ENCODE measurements at places on chromosomes 11 and 22.

- no peak for DNase-seq
These were observed 2.4 kb downstream of the UCP2 start for GRCh38 chr11:73980001-73980961.

GRCh38 chr11:96284401-96284800, 58.6 kb downstream of the MAML2 start:
- no peak for DNase-seq

- no peak for DNase-seq
These were observed 22.8 kb upstream of the CLMP start for GRCh38 chr11:123217897-123218296.

DNA sequence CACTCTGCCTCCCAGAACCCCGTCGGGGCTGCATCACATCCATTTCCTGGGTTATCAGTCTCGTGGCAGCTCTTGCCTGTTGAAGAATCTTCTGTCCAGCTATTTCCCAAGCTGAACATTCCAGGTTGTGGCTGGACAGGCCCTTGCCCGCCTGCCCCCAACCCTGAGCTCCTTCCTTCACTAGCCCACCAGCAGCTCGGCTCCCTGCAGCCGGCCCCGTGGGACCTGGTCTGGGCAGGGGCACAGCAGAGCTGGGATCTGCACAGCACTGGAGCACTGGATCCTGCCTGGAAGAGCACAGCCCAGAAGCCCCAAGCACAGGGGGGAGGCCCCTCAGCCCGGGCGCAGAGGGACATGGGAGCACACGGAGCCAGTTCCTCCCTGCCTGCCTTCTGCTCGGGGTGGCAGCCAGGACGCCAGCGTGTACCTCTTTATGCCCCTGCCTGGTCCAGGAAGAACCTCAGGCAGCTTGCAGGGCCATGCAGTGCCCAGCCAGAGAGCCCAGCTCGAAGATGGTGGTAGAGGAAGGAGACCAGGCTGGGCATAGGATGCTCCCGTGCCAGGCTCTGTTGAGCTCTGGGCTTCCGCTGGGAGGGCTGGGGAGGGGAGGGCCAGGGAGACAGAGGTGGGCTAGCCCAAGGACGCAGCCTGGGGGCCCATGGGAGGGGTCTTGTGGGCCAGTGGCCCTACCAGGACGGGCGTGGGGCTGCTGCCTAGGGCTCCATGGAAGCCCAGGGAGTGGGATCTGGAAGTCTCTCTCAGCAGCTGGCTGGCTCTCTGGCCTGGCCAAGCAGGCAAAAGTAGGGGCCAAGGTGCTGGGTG, 16.6 kb upstream of the GNB1L start:
- DNase-seq = no peak

DNA sequence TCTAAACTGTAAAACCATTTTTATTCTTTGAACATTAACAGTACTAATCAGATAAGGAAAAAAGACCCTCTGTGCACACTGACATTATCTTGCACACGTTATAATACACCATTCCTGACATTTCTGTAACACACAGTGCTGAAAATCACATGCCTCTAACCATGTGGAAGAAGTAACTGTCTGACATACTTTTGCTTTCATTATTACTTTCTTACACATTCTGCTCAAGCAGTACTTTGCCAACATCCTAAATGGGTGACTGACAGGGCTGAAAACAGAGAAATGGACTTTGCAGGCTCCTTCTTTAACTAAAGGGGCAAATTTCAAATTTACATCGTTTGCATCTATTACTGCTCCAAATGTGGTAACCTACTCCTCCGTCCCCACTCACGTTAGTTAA, 22.8 kb upstream of the TP53AIP1 start:
- DNase-seq = no peak

GRCh38 chr11:14275076-14275475, 83.9 kb downstream of the RRAS2 start:
- peak; percentile 23 for DNase-seq

- DNase-seq = no peak
These were observed 1.3 kb downstream of the PARVG start for GRCh38 chr22:44181912-44182587.

- no peak for DNase-seq
These were observed 22.9 kb upstream of the PDE2A start for GRCh38 chr11:72696866-72697700.

DNA sequence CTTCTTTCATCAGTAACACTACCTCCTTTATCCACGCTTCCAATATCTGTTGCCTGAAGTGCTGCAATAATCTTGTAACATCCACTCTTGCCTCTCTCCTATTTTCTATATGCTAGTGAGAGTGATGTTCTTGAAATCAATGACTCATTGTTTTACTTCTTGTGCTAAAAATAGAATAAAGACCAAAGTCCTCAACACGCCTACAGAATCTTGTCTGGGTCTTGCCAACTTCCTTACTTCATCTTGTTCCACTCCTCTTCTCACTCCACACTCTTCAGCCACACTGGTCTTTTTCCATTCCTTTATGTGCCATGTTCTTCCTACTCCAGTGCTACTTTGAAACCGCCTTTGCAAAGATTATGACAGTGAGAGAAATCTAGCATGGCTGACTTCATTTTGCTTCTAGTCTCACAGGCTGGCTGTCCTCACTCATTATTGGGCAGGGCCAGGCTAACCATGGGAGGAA, 136.4 kb downstream of the CCDC81 start:
- DNase-seq = peak; percentile 49

DNA sequence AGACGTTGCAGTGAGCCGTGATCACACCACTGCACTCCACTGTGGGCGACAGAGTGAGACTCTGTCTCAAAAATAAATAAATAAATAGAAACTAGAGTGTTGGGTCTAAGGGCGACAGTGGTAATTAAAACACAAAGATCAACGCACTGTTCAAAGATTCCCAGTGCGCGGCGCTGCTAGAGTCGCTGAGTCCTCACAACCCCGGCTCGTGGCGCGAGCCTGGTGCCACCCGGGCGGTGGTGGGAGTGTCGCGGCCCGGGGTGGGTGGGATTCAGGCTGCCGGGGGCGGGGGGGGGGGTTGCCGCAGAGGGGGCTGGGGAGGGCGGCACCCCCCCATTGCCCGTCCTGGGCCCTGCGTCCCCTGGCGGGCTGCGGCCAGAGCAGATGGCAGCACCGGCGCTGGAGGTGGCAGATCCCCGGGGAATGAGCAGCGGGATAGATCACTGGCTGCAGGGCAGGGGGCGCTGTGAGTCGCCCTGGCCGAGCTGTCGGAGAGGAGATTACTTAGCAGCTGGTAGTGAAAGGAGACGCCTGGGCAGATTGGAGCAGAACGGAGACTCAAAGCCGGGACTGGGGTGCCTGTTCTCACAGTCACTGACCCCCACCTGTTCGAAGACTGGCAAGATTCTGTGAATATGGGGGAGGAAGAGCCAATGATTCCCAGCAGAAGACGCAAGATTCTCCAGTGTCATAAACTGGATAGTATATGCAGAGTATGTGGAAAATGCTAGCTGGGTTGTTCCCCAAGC, 30.2 kb upstream of the APOBEC3A start:
- no peak for DNase-seq

DNA sequence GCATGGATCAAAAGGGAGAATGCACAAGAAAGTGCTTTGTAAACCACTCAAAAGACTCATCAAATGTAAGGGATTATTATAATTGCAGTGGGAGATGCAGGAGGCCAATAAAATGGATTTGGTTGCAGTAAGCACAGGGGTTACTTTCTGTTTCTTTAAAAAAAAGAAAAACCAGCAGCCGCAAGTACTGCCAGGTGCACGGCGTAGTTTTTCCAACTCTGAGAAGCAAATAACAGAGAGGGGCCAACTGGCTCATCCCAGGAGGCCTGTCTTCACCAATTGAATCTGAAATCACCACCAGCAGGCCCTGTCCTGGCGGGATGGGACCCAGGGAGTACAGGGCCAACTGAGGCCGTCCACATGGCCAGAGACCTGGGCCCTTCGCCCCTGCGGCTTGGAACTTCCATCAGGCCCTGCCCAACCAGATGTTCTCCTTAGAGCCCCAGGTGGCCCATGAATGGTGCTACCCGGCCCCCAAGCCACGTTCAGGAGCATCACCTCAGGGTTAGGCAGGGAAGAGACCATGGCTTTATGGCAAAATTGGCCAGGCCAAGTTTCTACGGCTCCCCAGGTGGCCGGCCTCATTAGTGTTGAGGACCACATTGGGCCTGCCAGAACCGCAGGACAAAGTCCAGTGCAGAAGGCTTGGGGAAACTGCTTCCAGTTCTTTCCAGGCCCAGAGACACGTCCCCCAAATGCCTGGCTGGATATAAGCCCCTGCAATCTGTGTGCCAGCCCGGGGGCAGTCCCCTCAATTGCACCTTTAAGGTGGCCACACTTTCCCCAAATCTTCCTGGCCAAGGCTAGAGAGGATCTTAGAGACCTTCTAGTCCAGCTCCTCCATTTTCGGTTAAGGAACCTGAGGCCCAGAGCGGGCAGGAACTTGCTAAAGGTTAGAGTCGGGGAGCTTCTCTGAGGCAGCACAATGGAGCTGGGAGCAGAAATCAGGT, 61.7 kb downstream of the CHRDL2 start:
- no peak for DNase-seq

DNA sequence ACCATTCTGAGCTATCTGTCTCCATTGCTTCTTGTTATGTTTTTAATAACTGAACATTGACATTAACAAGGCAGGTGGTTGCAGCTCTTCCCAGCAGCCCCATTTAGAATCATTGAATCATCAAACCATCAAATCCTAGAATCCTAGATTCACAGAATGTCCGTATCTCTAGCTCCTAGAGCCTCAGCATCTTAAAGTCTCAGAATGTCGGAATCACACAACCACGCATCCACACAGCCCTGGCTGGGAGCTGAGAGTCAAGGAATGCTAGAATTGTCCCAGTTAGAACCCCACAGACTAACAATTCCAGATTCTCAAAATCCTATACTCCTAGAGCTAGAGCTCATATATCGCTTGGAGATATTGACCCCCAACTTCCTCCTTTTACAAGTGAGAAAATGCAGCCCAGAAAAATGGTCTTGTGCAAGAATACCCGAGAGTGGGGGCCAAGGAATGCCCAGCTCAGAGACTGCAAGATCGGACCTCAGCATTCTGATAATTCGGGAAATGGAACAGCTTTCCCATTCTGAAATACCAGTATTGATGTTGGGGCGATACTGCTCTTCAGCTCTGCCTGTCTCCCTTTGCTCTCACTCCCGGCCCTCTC, 38.8 kb downstream of the PDE2A start:
- no peak for DNase-seq

- DNase-seq = no peak
These were observed 718 bp downstream of the CHKA start for GRCh38 chr11:68120273-68121066.

GRCh38 chr11:77191823-77192495, 63.9 kb downstream of the MYO7A start:
- DNase-seq = no peak

DNA sequence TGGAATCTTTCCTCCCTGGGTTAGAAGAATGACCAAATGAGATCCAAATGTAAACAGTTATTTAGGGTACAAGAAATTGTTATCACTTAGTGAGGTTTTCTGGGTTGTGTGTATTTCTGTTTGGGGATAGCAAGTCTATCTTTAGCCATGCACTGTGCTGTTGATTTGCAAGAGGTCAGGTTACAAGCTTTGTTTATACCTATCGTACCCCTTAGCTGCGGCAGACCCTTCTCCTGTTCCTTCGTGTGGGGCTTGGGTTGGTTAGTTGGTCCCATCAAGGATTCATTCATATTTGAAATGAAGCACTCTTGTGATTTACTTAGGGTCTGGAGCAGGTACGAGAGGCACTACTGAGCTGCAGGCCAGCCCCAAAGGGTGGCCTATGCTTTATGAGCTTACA, 72.6 kb downstream of the USP35 start:
- no peak for DNase-seq

- no peak for DNase-seq
These were observed 123.0 kb downstream of the WT1 start for GRCh38 chr11:32312206-32312817.

All from AG04449 (cell line).